ENCODE measurements at places on chromosomes 16 and 17.

DNA sequence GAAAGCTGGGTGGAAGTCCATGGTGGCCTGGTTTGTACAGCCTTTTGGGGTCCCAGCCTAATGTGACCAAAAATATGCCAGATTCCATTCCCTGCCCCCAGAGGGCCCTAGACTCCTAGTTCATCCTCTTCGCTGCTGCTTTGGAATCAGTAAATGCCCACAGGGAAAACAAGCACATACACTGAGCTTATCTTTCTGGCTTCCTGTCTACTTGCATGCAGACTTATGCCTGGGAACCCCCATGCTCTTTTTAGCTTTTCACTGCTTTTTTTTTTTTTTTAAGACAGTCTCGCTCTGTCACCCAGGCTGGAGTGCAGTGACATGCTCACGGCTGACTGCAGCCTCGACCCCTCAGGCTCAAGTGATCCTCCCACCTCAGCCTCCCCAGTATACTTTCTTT lies 6.2 kb upstream of the CD300LG start:
- DNase-seq: no peak

GRCh38 chr16:58012481-58012880 lies 11.3 kb downstream of the USB1 start:
- no peak for DNase-seq

- DNase-seq: no peak
Observed at GRCh38 chr17:39002991-39003715, 36.0 kb upstream of the FBXO47 start.

GRCh38 chr16:50831751-50832150 lies 89.9 kb downstream of the CYLD start:
- no peak for DNase-seq

GRCh38 chr16:3509470-3509928 lies 8.7 kb downstream of the CLUAP1 start:
- no peak for DNase-seq

DNA sequence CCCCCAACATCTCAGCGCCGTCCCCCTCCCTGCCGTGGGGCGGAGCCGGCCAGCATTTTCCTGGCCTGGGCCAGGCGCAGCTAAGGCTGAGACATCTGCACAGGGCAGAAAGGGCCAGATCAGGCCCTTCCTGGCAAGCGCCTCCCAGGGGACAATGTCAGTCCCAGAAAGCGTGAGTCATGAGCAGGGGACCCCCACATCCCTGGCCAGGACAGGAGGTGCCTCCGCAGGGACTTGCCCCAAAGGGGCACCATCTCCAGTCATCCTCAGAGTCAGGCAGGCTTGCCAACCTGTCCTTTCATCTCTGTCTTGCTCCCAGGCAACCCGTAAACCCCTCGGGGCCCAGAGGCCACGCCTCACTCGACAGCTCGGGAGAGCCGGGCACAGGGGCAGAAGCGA lies 43.2 kb downstream of the SOCS1 start:
- DNase-seq: no peak

DNA sequence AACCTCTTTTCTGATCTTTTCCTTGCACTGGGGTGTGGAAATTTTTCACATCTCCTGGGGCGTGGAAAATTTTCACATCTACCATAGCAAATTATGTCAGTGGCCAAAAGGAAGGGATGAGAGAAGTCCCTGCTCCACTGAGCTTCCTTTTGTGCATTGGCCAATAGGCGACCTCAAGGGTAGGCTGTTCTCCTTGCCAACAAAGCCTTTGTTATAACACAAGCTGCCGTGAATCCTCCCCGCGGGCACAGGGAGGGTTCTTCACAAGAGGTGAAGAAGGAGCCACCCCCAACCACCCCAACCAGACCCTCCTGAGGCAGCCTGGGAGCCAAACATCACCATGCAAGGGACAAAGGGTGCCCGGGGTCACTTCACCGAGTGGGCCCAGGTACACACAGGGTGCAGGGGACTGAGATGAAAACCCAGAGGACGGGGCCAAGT lies 6.5 kb downstream of the SLC5A11 start:
- no peak for DNase-seq

DNA sequence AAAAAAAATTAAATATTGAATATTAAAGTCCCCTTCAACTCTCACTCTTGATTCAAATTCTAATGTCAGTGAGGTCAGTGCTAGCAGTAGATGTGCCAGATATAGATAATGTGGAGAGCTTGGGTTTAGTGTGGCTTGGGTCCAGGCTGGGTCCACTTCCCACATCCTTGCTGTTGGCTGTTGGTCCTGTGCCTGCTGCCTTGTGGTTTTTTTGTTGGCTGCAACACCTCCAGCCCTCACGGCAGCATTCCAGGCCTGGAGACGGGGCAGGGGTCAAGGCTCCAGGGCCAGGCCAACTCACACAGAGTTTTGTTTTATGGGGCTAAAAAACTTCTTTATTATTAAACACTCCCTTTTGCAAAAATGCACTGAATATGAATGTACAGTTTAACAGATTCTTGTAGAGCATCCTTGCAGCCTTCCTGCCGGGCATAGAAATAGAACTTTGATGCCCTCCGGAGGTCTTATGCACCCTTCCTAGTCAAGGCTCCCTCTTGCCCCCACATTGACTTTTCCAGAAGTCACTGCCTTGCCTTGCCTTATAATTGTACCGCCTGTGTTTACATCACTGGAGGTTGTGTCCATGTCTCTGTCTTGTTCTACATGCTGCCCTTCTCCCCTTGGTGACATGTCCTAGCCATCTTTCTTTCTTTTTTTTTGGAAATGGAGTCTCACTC lies 25.5 kb upstream of the MYO15B start:
- DNase-seq: no peak

DNA sequence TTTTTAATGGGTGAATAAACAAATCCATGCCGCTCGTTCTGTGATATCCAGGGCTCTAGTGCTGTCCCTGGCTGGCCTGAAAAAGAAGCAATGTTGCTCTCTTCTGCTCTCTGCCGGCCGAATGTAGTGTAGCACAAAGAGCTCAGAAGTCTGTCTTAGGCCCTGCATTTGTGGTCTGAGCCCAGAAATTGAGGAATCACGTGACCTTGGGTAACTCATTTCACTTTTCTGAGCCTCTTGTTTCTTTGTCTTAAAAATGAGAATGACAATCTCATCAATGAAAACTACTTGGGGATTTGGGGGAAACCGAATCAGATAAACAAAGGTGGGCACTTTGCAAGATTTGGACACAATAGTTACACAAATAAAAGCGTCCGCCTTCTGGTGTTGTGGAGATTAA lies 381.6 kb upstream of the ASIC2 start:
- DNase-seq: peak; percentile 78

DNA sequence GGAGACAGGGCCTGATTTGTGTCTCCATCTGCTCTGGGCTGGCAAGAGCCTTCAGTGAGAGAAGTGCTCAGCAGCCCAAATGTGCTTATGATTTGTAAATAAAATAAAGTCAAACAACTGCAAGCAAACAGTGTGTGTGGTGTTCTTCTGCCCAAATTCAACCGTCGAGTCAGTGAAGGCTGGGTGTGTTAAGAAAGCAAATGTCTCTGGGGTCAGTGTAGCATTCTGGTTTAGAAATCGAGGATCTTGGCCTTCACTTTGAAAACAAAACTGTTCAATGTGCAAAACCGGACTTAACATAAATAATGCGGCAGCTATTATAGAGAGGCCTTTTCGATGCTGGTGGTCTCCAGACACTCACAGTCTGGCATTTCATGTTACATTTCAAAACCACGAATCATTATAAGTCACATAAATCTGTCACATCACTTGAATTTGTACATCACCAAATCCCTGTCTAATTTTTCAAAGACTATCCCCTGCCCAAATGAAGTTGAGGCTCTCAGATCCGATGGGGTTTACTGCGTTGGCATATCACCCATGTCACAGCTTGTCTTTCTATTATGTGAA lies 158.6 kb upstream of the MYOCD start:
- no peak for DNase-seq

- DNase-seq: no peak
Observed at GRCh38 chr17:8687737-8688466, 56.7 kb downstream of the CCDC42 start.

GRCh38 chr16:14641926-14642325 lies 9.2 kb downstream of the BFAR start:
- no peak for DNase-seq

- DNase-seq: no peak
Observed at GRCh38 chr16:27322858-27323780, 9.3 kb downstream of the IL4R start.

- no peak for DNase-seq
Observed at GRCh38 chr17:39364236-39365025, 37.0 kb downstream of the FBXL20 start.

GRCh38 chr17:78304549-78305037 lies 55.3 kb downstream of the SOCS3 start:
- DNase-seq: no peak

DNA sequence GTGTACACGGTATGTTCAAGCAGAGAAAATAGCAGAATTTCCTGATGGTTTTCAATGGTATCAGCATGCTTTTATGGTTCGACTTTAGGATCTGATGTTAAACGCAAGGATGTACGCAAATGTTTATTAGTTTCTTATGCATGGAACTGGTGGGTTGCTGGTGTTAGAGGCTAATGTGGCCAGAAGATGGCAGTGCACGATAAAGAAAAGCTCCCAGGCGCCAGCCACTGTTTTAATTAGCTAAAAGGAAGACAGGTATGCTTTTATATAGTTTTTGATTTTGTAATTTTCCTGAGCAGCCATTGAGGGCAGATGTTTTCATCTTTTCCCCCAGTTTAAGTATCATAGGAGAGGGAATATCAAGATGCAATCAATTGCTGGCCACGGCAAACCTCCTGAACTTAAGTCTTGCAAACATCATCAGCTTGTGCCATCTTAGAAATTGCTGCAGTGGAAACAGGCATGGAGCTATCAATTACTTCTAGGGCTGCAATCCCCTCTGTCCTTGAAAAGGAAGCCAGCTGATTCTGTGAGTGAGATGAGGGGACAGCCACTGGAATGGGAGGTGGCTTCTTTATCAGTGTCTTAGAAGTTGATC lies 648.5 kb upstream of the RBFOX1 start:
- DNase-seq: no peak

DNA sequence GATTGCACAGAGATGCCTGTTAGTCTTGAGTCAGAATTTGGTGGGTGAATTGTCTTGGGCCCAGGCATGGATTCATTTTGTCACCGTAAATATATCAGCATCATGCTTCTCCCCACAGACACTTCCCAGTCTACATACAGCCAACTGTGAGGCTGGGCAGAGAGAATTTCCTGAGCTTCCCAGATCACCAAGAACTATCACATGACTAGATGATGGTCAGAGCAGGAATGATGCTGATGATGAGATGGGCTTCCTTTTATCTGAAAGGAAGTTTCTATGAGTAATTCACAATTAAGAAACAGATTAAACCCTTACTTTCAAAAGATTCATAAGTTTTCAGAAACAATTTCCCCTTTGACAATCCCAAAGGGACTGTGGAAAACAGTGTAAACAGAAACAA lies 323 bp upstream of the KRTAP9-9 start:
- no peak for DNase-seq

- DNase-seq: peak; percentile 80
Observed at GRCh38 chr17:49996495-49997300, 1.7 kb upstream of the DLX3 start.

DNA sequence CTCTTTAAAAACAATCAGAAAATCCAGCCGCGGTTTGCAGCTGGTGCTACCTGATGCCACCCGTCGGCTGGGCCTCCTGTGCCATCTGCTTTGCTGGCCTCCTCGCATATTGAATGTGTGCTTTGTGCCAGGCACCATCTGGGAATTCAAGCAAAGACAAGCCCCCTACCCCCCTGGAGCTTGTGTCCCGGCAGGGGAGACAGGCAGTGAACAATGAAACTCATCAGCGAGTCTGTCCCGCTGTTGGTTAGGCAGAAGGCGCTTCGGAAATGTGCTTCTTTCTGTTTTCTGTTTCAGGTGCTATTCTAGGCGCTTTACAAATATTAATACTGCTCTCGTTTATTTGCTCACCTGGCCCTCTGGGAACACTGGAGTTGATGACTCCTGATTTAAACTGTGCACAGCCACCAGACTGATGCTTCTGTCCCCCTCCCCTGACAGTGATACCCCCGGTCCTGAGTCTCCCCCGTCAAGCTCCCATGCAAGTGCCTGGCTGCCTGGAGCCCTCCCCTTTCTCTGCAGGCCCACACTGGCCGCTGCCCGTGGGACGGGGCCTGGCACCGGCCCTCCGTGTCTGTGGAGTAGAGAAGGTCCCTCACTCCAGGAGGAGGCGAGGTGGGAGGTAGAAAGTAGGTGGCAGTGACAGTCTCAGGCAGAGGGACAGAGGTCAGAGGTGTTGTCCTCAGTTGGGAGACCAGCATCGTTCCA lies 126.1 kb upstream of the PLCG2 start:
- DNase-seq: peak; percentile 38

DNA sequence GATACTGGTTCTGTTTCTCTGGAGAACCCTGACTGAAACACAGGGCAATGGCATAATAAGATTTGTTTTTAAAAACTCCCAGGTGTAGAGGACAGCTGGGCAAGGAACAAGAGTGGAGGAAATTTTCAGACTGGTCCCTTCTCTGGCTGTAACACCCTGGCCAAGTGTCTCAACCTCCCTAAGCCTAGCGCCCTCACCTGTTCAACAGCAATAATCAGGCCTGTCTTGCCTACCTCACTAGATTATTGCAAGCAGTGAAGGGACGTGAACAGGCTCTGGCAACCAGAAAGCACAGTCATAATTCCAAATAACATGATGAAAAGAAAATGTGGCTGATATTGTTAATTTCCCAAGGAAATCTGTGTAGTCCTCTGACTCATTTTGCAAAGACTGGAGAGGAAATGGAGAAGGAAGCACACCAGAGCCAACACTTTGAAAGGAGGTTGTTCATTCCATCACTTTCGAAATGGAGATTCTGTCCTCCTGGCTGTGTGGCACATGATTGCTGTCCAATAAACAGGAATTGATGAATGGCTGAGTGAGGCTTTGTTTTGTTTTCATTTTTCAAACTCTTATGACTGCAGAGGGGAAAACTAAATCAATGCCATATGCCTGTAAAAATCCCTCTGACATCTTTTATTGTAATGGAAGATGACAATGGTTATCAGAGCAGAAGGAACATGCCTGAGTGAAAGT lies 87.5 kb upstream of the HLF start:
- peak; percentile 16 for DNase-seq

GRCh38 chr17:182050-182751 lies 751 bp upstream of the DOC2B start:
- peak; percentile 31 for DNase-seq

DNA sequence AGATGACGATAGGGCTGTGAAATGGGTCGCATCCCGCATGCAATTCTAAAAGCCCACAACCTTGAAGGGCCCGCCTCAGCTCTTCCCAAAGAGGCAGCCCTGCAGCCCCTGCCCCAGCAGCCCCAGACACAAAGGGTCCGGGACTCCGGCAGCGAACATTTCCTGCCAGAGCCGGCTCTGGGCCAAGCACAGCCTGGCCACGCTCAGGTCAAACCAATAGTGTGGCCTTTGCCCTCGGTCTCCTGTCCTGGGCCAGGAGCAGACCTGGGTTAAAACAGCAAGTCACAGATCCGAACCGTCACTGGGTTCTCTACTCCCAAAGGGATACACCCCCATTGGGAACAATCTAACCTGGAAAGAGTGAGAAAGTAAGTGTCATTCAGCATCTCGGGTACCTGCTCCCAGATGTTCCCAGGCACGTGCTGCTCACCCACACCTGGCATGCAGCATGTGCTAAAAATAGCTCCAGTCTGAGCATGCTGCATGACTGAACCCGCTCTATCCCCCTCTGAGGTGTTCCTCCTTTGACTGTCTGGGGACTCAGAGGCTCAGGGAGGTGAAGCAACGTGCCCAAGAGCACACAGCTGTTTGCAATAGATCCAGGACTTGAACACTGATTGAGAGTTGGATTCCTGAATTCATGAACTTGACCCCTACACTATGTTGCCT lies 22.2 kb upstream of the ATP2A3 start:
- DNase-seq: no peak

- DNase-seq: peak; percentile 74
Observed at GRCh38 chr17:16915752-16916556, 56.0 kb downstream of the TNFRSF13B start.

GRCh38 chr16:48125888-48126287 lies 29.9 kb downstream of the ABCC12 start:
- DNase-seq: no peak

Data from WTC11 (cell line).